NCI-H1092 treated with DMSO at 0.1 percent for 48 hours (cell line): ENCODE measurements at places on chromosomes 7 and 10.

- DNase-seq, result no peak
Measured at GRCh38 chr10:105577865-105578607, 936.9 kb downstream of the SORCS3 start.

GRCh38 chr7:14751461-14751860 is 151.1 kb downstream of the DGKB start:
- DNase-seq, result no peak

DNA sequence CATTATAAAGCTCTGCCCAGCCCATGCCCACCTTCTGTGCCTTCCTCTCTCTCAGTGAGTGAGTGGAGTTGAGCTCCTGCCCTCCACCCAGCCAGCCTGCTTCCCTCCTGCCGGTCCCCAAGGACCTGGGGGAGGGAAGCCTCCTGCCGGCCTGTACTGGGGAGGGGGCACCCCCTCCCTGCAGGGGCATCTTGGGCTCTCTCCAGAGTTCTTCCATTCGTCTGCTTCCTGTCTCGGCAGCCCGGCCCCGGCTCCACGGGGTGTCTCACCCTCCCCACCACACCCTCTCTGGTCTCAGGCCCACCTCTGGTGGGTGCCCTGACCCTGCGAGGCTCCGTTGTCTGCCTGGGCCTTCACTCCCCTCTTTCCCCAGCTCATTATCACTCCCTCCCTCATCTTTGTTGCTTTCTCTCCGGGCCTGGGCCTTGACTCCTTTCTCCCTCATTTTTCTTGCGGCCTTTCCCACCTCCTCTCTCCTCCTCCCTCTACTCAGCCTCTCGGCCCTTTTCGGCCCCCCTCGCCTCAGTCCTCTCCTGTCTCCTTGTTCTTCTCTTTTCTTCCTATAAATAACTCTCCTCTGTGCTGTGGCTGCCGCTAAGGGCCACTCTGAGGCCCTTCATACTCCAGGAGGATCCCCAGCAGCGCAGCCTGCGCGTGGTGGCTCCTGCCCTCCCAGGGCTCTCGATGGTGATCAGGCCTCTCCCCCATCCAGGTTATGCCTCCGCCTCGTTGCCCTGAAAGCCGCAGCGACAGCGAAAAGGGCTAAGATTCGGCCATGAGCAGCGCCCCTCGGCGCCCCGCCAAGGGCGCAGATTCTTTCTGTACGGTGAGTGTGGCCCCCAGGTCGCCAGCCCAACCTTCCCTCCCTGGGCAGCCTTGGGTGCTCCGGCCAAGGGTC is 2.1 kb downstream of the SLC4A2 start:
- DNase-seq, result no peak

DNA sequence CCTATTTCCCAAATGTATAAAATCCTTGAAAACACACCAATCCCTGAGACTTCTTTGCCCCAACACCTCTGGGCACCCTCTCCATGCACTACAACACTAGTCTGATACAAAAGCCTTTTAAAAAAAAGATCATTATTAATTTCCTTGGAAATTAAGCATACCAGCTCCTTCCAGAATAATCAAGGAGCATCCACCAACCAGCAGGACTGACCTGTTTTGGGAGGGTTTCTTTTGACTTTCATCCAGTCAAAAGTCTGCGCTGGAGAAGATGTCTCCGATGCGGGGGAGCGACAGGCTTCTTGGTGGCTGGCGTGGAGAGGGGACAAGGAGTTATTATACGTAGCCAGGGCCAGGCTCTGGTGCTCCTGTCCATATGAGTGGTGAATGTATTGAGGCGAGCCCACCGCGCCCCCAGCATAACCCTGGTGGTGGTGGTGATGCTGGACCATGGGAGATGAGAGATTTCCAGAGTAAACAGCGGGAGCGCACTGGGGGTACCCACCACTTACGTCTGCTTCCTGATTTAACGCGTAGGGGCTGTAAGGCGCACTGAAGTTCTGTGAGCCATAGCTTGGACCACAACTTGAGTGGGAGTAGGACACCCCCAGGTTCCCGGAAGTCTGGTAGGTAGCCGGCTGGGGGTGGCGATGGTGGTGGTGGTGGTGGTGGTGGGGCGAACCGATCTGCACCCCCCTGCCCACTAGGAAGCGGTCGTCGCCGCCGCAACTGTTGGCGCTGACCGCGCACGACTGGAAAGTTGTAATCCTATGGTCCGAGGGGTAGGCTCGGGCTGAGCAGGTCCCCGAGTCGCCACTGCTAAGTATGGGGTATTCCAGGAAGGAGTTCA is 527 bp downstream of the HOXA1 start:
- DNase-seq, result no peak

DNA sequence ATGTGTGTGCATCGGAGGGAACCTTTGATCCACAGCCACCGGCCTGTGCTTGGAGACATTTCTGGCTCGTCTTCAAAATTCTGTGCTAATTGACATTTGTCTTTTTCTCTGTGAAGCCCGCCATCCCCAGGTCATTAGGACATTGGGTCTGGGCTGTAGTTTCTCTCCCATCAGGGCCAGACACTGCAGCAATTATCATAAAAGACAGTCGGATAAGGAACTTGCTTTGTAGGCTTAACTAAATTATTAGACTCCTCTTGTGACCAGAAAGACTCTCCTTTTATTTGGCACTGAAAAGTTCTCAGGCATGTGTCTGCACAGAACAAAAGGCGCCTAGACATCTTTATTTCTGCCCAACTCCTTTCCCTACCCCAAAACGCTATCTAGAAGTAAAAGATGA is 49.1 kb upstream of the NPTX2 start:
- no peak for DNase-seq

- no peak for DNase-seq
Measured at GRCh38 chr10:77698267-77698931, 60.8 kb upstream of the KCNMA1 start.

- DNase-seq, result peak; percentile 22
Measured at GRCh38 chr10:61992671-61993668, 91.5 kb downstream of the ARID5B start.

- no peak for DNase-seq
Measured at GRCh38 chr10:33073641-33074415, 115.8 kb upstream of the ITGB1 start.

GRCh38 chr10:1706256-1706655 is 31.1 kb downstream of the ADARB2 start:
- no peak for DNase-seq

- no peak for DNase-seq
Measured at GRCh38 chr7:37385787-37386186, 62.9 kb downstream of the ELMO1 start.

GRCh38 chr7:133789974-133790373 is 337.2 kb upstream of the LRGUK start:
- DNase-seq, result no peak

- no peak for DNase-seq
Measured at GRCh38 chr7:1152492-1152891, 7.5 kb downstream of the ZFAND2A start.

GRCh38 chr10:79979976-79980687 is 31.2 kb upstream of the SFTPD start:
- peak; percentile 2 for DNase-seq

DNA sequence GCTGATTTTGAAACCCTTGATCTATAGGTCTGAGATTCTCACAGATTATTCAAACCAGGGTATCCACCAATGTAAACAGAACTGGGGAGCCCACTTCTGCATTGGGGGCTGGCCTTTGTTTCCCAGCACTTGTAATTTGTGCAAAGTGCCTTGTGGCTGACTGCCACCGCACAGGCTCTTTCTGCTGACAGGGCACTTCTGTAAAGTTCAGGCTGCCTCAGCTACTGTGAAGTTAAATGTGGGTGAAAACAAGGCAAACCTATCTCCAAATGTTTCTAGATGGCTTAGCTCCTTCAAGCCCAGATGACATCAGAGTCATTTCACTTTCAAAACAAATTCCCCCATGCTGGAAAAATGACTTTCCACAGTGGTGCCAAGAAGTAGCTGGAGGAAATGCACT is 54.7 kb downstream of the GRID1 start:
- DNase-seq, result no peak
